Cortex of kidney (tissue), 1 donor: ENCODE measurements at places on chromosomes 1 and 21.

GRCh38 chr21:18384771-18385170 is 18.8 kb downstream of the TMPRSS15 start:
- no peak for DNase-seq

DNA sequence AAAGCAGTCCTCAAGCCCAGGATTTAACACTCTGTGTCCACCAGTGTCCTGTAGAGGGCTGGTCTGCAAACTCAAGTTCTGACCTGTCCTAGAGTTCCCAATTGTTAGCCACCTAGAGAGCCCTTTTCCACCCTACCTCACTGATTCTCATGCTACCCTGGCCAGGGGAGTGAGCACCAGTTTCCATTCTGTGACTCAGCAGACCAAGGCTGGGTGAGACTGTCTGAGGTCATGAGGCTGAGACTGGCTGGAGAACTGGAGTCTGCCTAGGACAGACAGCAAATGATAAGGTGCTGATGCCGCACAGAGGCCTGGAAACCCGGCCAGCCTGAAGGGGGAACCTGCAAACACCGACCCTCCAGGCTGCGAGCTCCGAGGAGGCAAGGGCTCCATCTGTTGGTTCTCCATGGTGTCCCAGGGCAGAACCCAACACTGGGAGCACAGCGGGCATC is 13.7 kb downstream of the GLIS1 start:
- no peak for DNase-seq

- DNase-seq, result no peak
These were observed 49.9 kb upstream of the GUCA2A start for GRCh38 chr1:42214447-42214871.

- no peak for DNase-seq
These were observed 52.5 kb downstream of the ANGPTL1 start for GRCh38 chr1:178818416-178818815.

- DNase-seq, result no peak
These were observed 6.7 kb downstream of the CLCNKB start for GRCh38 chr1:16050328-16050727.

- no peak for DNase-seq
These were observed 15.1 kb upstream of the DMBX1 start for GRCh38 chr1:46474570-46474969.

- no peak for DNase-seq
These were observed 20.4 kb upstream of the RGS16 start for GRCh38 chr1:182624577-182624976.

DNA sequence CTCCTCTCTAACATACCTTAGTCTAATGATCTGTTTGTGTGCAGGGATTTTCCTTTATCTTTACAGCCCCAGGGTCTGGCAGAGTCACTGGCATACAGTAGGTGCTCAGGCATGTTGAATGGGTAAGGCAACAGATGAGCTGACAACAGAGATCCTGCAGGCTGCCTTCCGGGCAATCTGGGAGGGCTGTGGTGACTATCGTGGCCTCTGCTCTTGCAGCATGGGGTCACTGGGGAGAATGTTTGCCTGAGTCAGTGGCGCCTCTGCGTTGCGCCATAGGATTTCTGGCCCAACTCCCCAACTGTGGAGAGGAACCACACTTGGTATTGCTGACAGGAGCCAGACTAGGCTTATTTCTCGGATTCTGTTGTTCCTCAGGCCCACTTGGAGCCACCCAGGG is 93.8 kb downstream of the LAMC2 start:
- DNase-seq, result no peak

GRCh38 chr1:16237343-16237830 is 404 bp upstream of the CPLANE2 start:
- no peak for DNase-seq

- no peak for DNase-seq
These were observed 47.0 kb downstream of the CDCP2 start for GRCh38 chr1:54105736-54106269.
